Activated T-helper 1 cell treated with anti-CD3 and anti-CD28 coated beads, Interleukin-12 subunit alpha, Interleukin-12 subunit beta, Interleukin-2, Interleukin-4 antibody, amounts not matched to agents 30 ng/mL and 10 ng/mL and 1 ng/mL, durations not matched to agents 14 hours and 24 hours and 36 hours (primary cell): ENCODE measurements at places on chromosomes 12 and 14. TPM values are rescaled to one million over a fixed set of nuclear protein-coding genes. Genes with fewer than 3 reads are reported as not detected.

Gene ADCY4
- total RNA-seq: 0.93 and 1.5 TPM in 2 replicates

Gene SLCO1B1
- total RNA-seq: not detected in 2 replicates

Gene FKBP11
- total RNA-seq: 62.7 and 67.9 TPM in 2 replicates

Gene FIGNL2
- 0.15 and 0.18 TPM in 2 replicates for total RNA-seq

- no peak overlapping the region for H3K4me3 ChIP-seq
- no peaks in the 10 kb centered on the region for H3K4me1 ChIP-seq
- no peaks in the 10 kb centered on the region for H3K36me3 ChIP-seq
- no peak overlapping the region for H3K27ac ChIP-seq
- H3K27me3 ChIP-seq: no peaks in the 10 kb centered on the region
- no peak for DNase-seq
These were observed 57.7 kb downstream of the MVK start for GRCh38 chr12:109631302-109631701.

GRCh38 chr12:71144682-71145081 lies 13.1 kb downstream of the TSPAN8 start:
- no peaks in the 10 kb centered on the region for H3K4me1 ChIP-seq
- no peaks in the 10 kb centered on the region for H3K27me3 ChIP-seq
- no peak overlapping the region for H3K4me3 ChIP-seq
- H3K27ac ChIP-seq: no peak overlapping the region
- DNase-seq: no peak
- H3K36me3 ChIP-seq: no peaks in the 10 kb centered on the region

DNA sequence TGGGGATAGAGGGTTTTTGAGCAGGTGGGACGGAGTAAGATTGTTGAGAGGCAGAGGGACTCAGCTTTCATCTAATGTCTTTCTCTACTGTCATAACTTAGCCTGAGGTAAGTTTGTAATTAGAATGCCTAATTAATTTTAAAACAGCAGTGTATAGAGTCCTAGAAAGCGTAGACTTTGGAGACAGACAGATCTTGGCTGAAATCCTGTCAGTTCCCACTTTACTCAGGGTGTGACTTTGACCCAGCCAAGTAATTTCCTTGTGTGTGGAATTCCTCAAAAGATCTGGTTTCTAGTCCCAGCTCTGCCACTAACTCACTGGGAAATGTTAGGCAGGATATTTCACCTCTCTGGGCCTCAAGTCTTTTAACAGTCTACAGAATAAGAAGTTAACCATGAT lies 74.3 kb downstream of the SLC25A21 start:
- DNase-seq: no peak
- H3K27ac ChIP-seq: no peak overlapping the region
- no peaks in the 10 kb centered on the region for H3K27me3 ChIP-seq
- no peak overlapping the region for H3K4me3 ChIP-seq
- H3K4me1 ChIP-seq: no peaks in the 10 kb centered on the region

DNA sequence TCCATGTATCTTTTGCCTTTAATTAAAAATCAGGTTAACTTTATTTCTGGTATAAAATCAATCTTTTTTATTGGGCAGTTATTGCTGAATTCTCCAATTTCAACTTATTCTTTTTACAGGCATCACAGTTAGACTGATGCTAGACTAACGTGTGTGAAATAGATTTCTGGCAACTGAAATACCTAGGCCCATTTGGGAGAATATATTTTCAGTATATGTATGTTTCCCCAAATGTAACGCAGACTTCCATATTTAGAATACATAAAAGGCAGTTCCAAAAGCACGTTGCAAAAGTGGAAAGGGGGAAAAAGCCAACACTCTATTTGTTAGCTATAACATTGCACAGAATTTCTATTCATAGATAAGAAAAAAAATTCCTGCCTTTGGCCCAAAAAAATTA lies 297.0 kb downstream of the ATP23 start:
- no peak overlapping the region for H3K27ac ChIP-seq
- no peaks in the 10 kb centered on the region for H3K27me3 ChIP-seq
- H3K4me1 ChIP-seq: no peaks in the 10 kb centered on the region
- no peak overlapping the region for H3K4me3 ChIP-seq
- DNase-seq: no peak
